ENCODE measurements at places on chromosomes 11 and 22.
A peak's percentile ranks its signal among the peaks of the same experiment; 100 is the strongest.

GRCh38 chr22:30286813-30287647 is 2.3 kb downstream of the CASTOR1 start:
- no peak for DNase-seq

- no peak for DNase-seq
These were observed 7.2 kb downstream of the ZC3H7B start for GRCh38 chr22:41308544-41308947.

DNA sequence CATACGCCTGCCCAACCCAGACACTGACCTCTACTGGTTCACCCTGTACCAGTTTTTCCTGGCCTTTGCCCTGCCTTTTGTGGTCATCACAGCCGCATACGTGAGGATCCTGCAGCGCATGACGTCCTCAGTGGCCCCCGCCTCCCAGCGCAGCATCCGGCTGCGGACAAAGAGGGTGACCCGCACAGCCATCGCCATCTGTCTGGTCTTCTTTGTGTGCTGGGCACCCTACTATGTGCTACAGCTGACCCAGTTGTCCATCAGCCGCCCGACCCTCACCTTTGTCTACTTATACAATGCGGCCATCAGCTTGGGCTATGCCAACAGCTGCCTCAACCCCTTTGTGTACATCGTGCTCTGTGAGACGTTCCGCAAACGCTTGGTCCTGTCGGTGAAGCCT is 2.2 kb downstream of the MCHR1 start:
- no peak for DNase-seq

- no peak for DNase-seq
These were observed 60.9 kb upstream of the NECTIN1 start for GRCh38 chr11:119789766-119790407.

- no peak for DNase-seq
These were observed 9.8 kb downstream of the OR51F2 start for GRCh38 chr11:4830909-4831308.

DNA sequence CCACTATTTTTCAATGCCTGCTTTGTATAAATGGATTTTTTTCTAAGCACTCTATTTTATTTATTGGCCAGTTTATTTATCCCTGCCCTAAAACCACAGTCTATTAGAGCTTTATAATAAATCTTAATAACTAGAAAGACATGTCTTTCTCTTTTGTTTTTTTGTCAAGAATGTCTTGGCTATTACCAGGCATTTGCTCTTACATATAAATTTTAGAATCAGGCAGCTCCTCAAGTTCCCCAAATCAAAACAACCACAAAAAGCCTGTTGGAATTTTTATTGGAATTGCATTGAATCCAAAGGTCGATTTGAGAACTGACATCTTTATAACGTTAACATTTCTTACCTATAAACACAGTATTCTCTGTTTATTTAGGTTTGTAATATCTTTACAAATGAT is 85.8 kb upstream of the SC5D start:
- DNase-seq, result no peak

GRCh38 chr22:33553493-33553892 is 366.8 kb downstream of the LARGE1 start:
- no peak for DNase-seq

DNA sequence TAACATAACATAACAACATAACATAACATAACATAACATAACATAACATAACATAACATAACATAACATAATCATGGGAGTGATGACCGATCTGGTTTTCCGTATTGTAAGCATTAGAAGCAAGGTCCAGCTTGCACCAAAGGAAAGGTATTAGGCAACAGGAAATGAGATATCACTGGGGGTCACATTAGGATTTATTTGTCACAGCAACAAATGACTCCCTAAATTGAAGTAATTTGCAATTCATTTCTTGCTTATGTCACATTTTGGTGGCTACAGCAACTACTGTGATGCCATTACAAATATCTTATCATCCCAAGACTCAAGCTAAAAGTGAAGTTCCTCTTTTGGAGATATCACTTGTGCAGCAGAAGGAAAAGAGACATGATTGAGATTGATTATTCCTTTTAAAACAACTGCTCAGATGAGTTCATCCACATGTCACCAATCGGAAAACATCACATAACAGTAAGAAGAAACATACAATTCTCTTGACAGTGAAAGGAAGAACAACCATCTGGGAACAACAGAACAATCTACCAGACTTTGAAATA is 1331.1 kb upstream of the RAG2 start:
- no peak for DNase-seq

- DNase-seq, result no peak
These were observed 31.4 kb upstream of the GLYAT start for GRCh38 chr11:58763120-58763490.

DNA sequence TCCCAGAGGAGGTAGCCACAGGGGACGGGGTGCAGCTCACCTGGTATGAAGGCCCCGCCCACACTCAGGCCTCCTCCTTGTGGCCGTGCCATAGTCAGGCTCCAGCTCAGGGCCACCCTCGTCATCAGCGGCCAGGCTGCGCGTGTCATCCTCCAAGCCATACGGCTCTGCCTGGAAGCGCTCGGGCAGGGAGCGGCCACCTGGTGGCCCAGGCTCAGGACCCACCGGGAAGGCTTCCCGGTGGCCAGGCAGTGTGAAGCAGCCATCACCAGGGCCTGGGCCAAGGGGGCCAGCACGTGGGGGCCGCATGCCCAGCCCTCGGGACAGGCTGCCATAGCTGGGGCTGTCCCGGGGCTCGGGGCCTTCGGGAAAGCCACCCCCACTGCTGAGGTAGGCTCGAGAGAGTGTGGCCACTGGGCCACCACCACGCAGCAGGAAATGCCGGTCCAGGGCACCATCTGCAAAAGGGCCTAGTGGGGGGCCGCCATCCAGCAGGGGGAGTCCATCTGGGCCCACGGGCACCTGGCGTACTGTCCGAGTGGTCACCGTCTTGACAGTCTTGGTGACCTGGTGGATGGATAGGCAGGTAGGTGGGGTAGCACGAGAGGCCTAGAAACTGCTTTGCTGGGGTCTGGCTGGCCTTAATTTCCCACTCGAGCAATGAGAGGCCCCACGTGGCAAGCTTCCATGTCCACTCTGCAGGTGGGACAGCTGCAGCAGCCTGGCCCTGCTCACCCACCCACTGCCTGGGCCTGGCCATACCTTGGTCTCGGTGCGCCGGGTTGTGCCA is 35.3 kb downstream of the ARVCF start:
- DNase-seq, result no peak

- DNase-seq, result peak; percentile 42
These were observed 33.8 kb upstream of the SPON1 start for GRCh38 chr11:13928566-13929251.

DNA sequence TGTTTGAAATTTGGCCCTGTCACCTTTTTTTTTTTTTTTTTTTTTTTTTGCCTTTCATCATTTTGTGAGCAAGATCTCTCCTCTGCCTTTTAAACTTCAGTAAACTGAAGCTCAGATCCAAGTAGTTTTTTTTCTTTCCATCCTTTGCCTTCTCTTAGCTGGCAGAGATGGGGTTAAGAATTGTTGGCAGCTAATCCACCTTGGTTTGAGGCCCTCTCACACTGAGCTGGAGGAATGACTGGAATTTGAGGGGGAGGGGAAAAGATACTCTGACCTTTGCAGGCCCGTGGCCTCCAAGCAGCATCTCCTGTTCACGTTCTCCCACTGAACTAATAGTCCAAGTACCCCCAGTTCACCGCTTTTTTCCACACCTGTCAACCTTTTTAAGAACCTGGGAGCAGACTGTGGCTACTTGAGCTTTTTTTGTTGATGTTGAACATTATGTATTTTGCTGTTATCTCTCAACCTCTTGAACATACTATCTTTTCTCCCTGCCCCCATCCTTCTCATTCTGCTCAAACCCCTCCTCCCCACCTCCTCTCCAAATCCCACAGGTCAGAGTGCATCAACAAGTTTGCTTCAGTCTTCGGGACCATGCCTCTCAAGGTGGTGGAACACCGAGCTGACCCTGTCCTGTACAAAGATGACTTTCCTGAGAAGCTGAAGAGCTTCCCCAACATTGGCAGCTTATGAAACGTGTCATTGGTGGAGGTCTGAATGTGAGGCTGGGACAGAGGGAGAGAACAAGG is 66.2 kb downstream of the ALX4 start:
- no peak for DNase-seq

- DNase-seq, result no peak
These were observed 237.2 kb downstream of the DDX10 start for GRCh38 chr11:108902027-108902469.

GRCh38 chr22:42645938-42646568 is 3.1 kb downstream of the CYB5R3 start:
- DNase-seq, result no peak

- no peak for DNase-seq
These were observed 3.3 kb downstream of the RBM4 start for GRCh38 chr11:66641834-66642233.

DNA sequence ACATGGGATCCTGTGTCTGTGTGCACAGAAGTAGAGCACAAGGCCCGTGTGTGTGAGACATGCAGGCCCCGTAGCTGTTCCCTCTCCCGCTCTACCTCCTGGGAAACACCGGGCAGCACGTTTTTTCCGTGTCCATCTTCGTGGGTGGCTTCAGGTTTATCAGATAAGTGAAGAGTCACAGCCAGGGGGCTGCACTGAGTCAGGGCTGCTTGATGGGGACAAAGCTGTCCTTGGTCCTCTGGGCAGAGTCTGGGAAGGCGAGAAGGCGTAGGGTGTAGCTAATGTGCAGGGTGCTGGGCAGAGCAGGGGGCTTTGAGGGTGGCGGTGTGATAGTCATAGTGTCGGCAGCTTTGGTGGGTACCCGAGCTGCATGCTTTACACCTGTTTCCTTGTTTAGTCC is 23.7 kb downstream of the INCENP start:
- DNase-seq, result no peak

- no peak for DNase-seq
These were observed 793.5 kb upstream of the CNTN5 start for GRCh38 chr11:98227278-98227677.

- DNase-seq, result no peak
These were observed 26.0 kb upstream of the POLD3 start for GRCh38 chr11:74566146-74566960.

- no peak for DNase-seq
These were observed 17.6 kb downstream of the SPCS2 start for GRCh38 chr11:74966651-74967050.

GRCh38 chr11:110349138-110349996 is 53.0 kb upstream of the RDX start:
- no peak for DNase-seq

DNA sequence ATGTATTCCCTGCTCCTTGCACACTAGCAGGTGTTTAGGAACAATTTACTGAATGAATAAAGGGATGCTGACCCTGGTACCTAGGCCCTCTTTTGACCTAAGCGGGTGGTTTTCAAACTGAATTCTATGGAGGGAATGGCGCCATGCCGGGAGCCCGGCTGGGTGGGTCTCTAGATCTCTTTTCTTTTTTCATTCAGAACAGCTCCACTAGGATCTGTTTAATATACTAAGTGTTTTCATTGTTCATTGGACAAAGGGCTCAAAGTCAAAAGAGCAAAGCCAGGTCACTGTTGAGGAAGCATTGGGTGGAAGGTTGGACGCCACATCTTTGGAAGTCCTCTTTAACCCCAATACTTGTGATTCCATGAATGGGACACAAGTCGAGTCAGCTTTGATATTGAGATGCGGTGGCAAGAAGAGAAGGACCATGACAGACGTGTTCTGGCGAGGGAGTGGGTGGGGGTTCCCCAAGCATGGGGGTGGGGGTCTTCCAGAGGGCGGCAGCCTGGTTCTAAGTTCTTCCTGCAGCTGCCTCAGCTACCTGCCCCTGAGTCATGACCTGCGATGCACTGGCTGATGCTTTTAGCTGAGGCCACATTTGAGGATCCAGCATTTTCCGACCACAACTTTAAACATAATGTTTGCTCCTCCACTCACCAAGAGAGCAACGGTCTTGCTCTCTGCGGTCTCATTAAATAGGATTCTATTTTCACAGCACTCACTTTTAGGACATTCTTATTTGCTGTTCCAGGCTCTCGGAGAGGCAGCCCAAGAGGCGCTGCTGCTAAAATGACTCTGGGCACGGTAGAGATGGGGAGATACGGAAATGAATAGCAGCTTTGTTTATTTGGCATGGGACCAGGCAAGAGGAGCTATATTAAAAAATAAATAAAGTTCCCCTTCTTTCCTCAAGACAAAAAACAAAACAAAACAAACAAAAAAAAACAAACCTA is 100.6 kb downstream of the FBXO7 start:
- no peak for DNase-seq

All from NCI-H774 (cell line).